ENCODE measurements at places on chromosomes 5 and 9.

DNA sequence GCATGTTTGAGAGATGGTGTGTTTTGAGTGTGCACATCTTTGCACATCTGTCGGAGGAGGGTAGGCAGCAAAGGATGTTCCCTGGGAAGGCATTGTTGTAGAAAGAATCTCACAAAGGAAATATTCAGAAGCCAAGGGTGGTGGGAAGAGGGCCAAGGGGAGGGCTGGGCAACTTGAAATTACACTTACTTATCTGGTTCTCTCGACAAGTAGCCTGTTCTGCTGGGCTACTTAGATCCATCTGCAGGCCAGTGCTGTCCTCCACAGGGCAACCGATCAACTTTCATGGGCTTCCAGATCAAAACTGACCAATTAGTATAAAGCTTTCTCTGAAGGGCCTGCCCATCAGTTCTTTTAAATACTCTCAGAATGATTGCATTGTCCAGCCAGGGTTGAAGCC is 495.2 kb downstream of the GADD45G start:
- DNase-seq, result no peak

- DNase-seq, result no peak
Observed at GRCh38 chr5:5558102-5558501, 135.6 kb downstream of the ICE1 start.

DNA sequence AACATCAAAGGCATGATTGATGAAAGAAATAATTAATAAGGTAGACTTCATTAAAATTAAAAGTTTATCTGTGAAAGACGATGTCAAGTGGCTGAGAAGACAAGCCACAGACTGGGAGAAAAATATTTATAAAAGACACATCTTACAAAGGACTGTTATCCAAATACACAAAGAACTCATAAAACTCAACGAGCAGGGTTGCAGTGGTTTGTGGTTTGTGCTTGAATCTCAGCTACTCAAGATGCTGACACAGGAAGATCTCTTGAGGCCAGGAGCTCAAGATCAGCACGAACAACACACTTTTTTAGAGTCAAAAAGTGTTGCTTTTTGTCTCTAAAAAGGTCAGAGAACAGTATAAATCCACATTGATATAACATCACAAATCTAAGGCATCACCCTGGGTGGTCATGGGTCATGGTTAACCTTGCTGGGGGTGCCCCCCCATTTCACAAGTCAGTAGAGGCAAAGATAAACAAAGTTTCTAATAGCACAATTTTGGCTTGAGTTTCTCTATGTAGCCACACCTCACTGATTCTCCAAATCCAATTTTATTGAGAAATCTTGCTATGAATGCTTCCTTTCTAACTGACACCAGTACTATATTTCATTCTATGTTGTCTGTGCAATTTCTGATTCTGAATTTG is 342.9 kb upstream of the RPS23 start:
- no peak for DNase-seq

DNA sequence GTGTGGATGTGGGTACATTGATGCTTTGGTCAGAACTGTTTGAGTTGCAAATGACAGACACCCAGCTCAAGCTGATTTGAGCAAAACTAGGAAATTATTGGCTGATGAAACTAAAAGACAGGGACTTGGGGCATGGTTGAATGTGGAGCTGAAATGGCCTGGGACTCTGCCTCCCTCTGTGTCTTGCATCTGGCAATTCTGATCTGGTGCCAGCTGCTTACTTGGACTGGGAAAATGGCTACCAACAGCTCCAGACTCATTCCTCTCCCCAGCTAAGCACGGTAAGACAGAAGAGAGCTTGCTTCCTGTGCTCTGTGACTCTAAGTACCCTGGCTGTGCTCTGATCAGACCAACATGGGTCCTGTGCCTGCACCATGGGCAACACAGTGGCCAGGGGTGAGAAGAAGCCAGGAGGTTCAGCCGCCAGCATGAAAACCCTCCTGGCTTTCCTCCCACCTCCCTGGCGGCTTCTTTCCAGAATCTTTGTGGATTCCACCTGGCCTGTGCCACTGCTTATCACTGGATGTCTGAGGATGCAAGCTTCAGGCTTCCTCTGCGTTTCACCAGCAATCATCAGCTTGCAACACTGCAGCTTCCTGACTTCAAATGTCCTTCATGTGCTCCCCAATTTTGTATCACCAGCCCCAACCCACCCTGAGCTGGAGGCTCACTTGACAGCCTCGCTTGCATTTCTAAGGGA is 44.1 kb downstream of the C5orf15 start:
- DNase-seq, result no peak

DNA sequence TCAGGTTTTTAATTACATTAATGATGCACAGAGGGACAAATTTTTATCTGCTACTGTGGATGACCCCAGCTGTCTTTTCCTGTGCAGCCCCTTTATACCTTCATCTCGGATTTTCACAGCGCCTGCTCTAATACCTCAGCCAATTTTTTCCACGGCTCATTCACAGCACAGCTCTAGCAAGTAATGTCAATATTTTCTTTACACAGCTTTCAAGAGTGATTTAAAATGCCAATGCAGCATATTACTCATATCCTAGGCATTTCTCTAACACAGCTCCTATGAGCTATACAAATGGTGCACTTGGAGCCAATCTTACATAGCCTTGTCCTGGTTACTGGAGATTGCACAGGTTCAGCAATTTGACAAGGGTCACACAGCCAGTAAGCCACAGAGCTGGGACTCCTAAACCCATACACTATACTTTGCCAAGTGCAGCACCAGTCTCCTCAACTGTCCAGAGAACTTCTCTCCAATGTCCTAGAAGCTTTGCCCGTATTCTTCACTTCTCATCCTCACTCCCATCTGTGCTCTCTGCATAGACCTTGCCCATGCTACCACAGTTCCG is 661.8 kb downstream of the DTWD2 start:
- DNase-seq, result no peak

GRCh38 chr9:70901013-70901412 is 220.4 kb downstream of the TRPM3 start:
- DNase-seq, result no peak

DNA sequence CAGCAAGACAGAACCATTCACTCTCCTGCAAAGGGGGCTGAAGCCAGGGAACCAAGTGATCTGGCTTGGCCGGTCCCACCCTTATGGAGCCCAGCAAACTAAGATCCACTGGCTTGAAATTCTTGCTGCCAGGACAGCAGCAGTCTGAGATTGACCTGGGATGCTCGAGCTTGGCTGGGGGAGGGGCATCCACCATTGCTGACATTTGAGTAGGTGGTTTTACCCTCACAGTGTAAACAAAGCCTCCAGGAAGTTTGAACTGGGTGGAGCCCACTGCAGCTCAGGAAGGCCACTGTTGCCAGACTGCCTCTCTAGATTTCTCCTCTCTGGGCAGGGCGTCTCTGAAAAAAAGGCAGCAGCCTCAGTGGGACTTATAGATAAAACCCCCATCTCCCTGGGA is 60.5 kb downstream of the TNFSF8 start:
- DNase-seq, result no peak

DNA sequence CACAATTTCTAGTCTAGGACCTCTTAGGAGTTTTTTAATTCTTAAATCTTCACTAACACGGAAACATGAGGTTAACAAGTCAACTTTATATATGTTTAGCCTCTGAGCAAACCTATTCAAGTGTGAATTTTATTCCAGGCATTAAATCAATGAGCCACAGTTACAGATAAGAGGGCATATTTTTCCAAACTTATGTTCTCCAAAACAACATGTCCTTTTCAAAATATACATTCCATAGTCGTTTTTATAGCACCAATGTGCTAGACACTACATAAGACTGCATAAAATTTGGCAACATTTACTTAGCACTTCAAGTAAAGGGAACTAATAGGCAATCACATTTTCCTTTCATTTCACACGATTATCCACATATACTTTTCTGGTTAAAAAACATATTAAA is 6.5 kb downstream of the TMEM245 start:
- no peak for DNase-seq

GRCh38 chr9:137114220-137114612 is 317 bp downstream of the DPP7 start:
- no peak for DNase-seq

- no peak for DNase-seq
Observed at GRCh38 chr5:139690064-139690802, 42.1 kb downstream of the CXXC5 start.

DNA sequence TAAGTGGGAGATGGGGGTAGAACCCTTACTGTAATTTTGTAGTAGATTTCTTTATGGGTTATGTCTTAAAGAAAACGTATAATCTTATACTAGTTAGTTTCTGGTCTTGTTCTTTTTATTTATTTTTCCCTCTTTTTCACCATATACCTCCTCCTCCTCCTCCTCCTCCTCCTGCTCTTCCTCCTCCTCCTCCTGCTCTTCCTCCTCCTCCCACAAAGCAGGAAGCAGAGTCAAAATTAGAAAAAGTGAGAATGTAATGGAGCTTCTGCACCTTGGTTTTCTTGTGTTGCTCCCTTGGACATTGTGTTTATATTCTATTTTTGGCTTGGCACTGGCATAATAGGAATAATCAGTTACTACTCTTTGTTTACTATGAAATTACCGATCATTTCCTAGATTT is 4.5 kb downstream of the MACIR start:
- DNase-seq, result no peak

DNA sequence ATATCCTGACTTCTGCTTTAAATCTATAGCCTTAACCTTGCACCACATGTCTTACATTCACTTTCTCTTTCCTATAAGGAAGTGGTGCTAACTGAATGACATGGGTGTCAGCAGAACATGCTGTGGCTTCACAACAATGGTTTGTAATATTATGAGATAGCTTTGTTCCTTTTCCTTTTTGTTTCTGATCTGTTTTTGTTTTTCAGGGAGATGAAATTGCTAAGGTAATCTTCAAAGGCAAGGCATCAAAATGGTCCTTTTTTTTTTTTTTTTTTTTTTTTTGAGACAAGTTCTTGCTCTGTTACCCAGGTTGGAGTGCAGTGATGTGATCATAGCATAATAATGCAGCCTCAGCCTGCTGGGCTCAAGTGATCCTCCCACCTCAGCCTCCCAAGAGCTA is 53.6 kb upstream of the RANBP6 start:
- no peak for DNase-seq

GRCh38 chr5:179866241-179867078 is 7.8 kb upstream of the MRNIP start:
- no peak for DNase-seq

- DNase-seq, result no peak
Observed at GRCh38 chr9:126521551-126521950, 92.2 kb upstream of the LMX1B start.

GRCh38 chr5:177142098-177142611 is 8.6 kb downstream of the NSD1 start:
- DNase-seq, result no peak
